Muscle of arm (tissue), 14 donors: ENCODE measurements at places on chromosomes 11 and 22. TPM values are rescaled to one million over a fixed set of nuclear protein-coding genes. Genes with fewer than 3 reads are reported as not detected.

GRCh38 chr11:43278193-43278956 lies 33.4 kb upstream of the API5 start:
- DNase-seq: peak; percentile 46

GRCh38 chr22:49946612-49947295 lies 13.8 kb upstream of the PIM3 start:
- no peak for DNase-seq

DNA sequence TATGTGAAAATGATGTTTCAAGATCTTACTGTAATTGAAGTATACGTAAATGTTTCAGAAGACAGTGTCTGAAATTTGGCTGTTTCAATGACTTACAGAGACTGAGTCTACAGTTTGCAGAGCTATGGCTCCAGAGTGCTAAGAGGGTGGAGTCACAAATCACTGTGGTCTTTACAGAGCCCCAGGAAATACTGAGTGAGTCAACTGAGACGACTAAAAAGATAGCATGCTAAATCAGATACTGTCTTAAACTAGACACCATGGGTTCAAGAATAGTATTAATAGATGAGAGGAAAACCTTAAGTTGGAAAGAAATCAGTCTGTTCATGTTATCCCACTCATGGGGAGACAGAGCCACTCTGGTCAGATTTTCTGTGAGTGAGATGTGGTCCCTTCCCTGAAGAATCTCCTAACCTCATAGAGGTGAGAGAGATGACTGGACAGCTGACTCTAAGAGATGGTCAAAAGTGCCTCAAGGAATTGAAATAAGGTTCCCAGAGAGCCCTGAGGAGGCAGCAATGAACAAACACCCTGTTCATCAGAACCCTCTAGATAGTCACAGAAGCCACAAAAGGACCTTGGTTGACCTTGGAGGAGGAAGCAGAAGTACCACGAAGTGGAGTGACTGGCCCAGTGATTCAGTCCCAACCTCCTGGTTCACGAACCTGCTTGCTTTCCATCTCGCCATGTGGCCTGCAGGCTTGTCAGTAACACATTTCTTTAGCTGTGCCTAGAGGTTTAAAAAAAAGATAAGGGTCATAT lies 30.2 kb downstream of the C11orf91 start:
- no peak for DNase-seq

The EHBP1L1 gene
- 349 TPM for polyA plus RNA-seq

The CDKN1C gene
- 159 TPM for polyA plus RNA-seq

- DNase-seq: peak; percentile 77
Measured at GRCh38 chr11:35974882-35975589, 31.2 kb downstream of the LDLRAD3 start.

DNA sequence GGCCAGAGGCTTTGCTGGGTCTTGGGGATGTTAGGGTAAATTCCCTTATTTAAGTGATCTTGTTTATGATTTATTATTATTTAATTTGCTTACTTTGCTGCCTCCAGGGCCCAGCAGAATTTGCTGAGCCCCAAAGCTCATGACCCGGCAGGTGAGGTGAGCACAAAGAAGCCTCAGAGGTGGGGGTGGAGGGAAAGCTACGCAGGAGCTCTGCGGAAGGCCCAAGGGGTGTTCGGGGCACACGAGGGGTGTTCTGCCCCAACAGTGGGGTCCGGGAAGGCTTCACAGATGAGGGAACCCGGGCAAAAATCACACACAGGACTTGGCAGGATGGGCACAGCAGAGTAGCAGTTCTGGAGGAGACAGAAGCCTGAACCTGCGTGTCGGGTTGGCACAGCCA lies 6.7 kb upstream of the LINC01488 start:
- no peak for DNase-seq

The SCT gene
- polyA plus RNA-seq: 109 TPM

DNA sequence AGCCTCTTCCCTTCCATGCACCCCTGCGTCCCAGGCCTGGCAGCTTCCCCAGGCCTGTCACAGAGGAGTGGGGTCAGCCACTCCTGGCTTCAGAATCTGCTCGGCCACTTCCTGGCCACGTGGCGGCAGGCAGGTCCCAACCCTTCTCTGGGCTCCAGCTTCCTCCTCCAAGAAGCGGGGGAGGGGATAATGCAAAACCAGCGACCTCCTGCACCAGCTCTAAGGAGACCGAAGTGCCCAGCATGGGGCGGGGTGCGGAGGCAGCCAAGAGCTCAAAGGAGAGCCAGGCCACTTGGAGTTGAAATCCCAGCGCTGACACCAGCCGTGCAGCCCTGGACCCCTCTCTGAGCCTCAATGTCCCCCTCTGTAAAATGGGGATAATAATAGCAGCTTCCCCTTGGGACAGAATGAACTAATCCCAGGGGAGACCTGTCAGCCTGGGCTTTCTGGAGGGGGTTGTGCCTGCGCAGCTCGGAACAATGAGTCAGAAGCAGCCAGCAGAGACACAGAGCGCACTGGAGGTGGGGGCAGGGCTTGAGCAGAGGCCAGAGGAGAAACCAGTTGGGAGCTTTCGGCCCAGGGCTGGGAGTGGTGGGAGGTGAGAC lies 22.8 kb upstream of the PICK1 start:
- peak; percentile 76 for DNase-seq

The TMEM151A gene
- polyA plus RNA-seq: 0.08 TPM

GRCh38 chr11:103968685-103969084 lies 67.8 kb upstream of the DDI1 start:
- no peak for DNase-seq

DNA sequence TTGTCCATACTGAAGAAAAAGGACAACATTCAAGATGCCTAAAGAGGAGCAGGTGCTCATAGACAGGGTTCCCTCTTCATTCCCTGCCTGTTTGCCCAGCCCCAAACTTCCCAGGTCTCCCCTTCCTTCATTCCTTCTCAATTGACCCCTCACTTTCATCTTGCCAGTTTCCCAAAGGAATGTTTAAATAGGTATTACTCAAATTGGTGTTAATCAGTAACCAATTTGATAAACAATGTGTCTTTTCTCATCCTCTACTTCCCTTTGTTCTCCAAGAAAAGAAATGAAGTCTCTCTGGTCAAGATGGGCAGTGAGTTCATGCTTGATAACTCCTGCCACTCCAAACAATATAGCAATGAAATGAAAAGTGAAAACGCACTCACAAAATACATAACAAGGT lies 101.9 kb downstream of the TMPRSS5 start:
- no peak for DNase-seq

DNA sequence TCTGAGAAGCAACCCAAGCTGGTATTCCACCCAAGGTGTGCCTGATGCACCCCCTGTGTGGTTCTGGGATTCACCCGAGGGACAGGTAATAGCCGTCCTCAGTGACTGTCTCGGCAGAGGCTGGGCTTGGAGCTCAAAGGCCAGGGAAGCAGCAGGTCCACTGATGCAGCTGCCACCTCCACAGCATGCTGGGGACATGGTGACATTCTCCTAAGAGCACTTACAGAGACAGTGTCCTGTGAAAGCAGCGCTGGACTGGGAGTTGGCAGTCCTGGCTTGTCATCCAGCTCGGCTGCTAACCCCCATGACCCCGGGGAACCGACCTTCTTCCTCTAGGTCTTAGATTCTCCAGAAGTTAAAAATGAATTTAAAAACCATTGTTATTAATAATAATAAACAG lies 72.8 kb downstream of the RPUSD4 start:
- DNase-seq: no peak

- no peak for DNase-seq
Measured at GRCh38 chr22:46001426-46002106, 24.6 kb upstream of the WNT7B start.

- DNase-seq: no peak
Measured at GRCh38 chr11:2314136-2314524, 12.3 kb downstream of the TSPAN32 start.
